ENCODE measurements at places on chromosomes 11 and 22.

GRCh38 chr11:13781153-13781552, 112.7 kb downstream of the FAR1 start:
- no peak for DNase-seq

- no peak for DNase-seq
Measured at GRCh38 chr11:70738661-70739060, 340.3 kb downstream of the CTTN start.

- no peak for DNase-seq
Measured at GRCh38 chr11:22190827-22191463, 1.9 kb upstream of the ANO5 start.

- no peak for DNase-seq
Measured at GRCh38 chr11:121634889-121635288, 182.1 kb upstream of the SORL1-AS1 start.

GRCh38 chr22:36325154-36326031, 62.4 kb downstream of the MYH9 start:
- DNase-seq, result no peak

DNA sequence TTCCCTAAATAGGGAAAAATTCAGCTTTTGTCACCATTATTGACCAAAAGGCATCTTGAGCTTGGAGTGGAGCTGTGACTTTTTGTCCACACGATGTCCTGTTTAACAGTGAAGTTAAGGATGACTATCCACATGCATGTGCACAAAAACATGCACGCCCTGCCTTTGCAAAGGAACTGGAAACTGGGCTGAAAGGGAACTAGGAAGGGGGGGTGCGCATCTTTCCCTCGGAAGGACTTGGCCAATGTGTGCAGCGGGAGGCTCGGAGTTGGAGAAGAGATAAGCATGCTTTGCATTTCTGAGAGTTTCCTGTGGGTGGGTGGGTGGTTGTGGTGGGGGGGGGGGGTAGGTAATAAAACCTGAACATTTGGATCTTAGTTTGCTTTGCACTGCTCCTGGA, 411 bp upstream of the KIRREL3 start:
- DNase-seq, result no peak
